Foreskin keratinocyte (primary cell): ENCODE measurements at places on chromosomes 16 and 17. TPM values are rescaled to one million over a fixed set of nuclear protein-coding genes. Genes with fewer than 3 reads are reported as not detected.

- no peak for DNase-seq
Measured at GRCh38 chr16:85561248-85562092, 51.7 kb upstream of the GSE1 start.

USP43 gene
- total RNA-seq, result 6.0 and 8.3 TPM in 2 replicates

GRCh38 chr16:15572329-15573001 is 70.5 kb downstream of the MARF1 start:
- DNase-seq, result no peak

DNA sequence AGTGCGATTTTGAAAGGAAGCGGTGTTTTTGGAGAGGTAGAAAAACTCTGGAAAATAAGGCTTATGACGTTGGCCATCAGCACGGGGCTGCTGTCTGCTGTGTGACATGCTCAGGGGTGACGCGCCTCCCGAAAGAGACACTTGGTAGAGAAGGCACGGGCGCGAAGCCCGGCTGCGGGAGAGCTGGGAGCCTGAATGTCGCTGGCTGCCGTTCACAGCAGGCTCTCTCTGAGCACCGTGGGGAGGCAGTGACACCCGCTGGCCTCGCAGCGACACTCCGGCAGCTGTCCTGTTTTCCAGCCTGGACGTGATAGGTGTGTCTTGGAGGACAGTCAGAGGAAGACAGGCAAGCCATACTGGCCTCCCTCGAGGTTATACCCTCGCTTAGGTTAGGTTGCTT is 759.1 kb upstream of the RBFOX1 start:
- DNase-seq, result no peak

DNA sequence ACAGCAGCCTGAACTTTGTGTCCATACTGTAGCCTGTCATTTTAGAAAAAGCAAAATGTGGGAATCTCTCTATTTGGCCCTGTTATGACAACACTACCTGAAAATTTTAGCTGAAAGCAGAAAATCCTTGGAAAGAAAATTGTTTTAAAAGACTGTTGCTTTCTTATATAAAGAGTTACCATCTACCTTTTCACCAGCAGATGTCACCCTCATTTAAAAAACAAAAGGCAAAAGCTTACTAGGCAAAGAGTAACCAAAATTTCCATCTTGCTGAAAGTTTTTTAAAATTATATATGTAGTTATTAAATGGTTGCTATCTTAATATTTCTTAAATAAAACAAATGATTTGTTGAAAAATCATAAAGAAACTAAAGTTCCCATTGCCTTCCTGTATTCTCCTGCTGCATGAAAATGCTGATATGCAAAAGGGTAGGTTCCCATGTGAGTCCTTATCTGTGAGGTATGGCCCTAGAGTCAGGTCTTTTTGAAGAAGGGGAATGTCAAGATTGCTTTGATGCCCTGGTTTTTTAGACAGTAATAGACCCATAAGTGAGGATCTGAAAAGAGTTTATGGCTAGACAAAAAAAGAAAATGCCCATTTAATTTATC is 61.0 kb downstream of the TNRC6C start:
- no peak for DNase-seq

DNA sequence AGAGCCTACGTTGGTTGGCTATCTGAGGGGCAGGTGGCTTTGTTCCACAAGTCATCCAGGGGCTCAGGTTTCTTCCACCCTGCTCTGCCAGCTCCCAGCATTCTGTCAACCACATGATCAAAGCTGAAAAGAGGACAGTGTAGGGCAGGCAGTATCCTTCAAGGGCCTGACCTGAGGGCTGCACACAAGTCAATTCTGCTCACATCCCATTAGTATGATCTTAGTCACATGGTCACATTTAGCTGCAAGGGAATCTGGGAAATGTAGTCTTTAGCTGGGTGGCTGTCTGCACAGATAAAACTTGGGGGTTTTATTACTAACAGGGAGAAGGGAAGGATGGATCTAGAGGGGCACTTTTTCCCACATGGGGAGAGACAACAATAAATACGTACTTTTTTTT is 97.3 kb downstream of the SALL1 start:
- no peak for DNase-seq

DNA sequence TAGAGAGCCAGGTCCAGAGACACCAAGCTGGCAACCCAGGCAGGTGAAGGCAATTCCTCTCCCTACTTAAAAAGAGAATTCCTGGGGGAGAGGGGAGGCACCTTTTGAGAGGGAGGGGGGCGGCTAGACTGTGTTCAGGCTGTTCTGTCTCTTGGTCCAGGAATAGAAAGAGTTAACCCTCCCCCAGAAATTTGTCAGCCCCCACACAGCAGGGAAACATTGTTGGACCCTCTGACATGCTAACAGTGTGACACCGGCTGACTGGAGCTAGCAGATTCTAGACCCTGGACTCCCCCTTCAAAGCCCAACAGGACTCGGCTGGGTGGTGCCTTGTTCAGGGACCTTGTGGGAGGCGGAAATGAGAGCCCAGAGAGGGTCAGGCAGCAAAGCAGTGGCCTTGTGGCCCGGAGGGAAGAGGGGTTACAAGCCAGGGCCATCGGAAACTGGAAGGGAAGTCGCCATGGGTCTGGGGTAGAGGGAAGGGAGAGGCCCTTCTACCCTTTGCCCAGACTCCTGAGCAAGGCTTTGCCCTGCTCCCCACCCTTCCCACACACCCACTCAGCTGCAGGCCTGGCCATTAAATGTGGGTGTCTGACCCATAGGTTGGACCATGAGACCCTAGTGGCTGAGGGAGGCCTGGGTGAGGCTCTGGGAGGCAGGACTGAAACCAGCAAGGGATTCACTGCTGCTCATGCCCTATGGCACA is 44.6 kb downstream of the RAI1 start:
- no peak for DNase-seq

DNA sequence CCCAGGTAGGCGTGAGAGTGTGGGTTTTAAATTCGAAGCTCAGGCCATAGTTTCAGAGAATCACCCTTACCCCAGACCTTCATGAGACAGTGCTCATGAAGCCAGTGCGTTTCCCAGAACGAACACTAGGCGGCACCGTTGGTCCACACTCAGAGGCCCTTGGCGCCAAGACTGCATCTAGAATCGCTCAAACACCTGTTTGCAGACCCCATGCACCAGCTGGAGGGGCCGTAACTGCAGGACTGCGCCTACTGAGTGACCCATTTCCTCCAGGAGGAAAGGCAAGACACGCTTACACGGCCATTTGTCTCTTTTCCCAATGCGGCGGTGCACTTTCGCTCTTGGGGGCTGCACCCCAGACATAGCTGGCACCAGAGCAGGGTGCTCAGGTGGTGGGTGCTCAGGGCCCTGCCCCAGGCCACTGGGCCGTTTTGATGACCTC is 34.0 kb downstream of the ADGRG5 start:
- peak; percentile 32 for DNase-seq

DNA sequence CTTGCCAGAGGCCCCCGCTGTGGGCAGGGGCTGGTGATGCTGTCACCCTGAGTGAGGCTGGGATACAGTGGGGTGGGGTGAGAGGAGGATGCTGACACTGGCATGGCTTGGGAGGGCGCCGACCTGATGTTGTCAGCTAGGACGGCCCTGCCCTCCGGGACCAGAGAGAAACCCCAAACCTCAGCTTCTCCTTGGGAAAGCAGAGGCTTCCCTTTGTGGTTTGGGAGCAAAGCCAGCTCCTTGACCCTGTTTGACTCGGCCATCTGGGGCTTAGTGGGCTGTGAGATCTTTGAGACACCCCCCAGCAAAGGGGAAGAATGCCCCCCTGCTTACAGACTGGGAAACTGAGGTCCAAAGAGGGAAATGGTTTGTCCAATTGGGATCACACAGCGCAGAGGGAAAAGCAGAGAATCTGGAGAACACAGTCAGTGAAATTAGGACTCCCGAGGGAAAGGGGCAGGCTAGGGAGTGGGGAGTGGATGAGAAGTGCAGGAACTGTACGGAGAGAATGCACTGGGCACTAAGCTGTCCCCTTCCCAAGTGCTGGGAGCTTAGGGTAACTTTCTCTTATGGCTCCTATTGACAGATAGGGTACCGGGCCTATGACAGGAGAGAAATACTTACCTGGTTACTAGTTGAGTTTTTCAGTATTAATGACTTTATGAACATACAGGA is 40.7 kb upstream of the DLX4 start:
- no peak for DNase-seq

SPNS2 gene
- total RNA-seq, result 0.31 and 0.35 TPM in 2 replicates

CNGB1 gene
- 0.14 and 0.25 TPM in 2 replicates for total RNA-seq

DNA sequence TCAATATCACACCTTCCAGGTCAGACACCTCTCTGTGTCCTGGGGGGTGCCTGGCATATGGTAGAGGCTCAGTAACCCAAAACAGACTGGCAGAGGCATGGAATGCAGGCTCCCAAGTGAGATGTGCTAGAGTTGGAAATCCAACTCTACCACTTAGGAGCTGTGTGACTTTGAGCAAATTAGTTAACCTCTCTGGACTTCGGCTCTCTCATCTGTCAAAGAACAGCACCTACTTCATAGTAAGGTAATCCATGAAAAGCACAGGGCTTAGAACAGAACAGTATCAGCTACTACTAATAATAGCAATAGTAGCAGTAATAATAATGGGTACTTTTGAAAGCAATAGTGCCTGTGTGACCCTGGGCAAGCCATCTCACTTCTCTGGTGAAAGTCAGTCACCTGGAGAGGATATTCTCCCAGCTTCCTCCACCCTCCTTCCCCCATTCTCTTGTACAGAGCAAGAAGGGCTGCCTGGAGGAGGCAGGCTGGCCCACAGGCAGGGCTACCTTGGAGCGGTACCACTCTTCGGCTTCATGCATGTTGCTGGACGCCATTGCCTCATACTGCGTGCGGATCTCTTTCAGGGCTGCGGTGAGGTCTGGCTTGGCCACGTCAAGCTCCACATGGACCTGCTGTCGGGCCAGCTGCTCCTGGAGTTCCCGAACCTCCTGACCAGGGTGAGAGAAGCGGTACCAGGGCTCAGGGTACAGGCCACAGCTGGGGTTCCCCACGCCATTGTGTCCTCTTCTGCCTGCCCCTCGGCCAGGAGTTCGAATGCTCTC is 2.3 kb downstream of the GFAP start:
- DNase-seq, result no peak

TP53TG3D gene
- not detected in 2 replicates for total RNA-seq

CACNG1 gene
- not detected in 2 replicates for total RNA-seq

GRCh38 chr17:30005709-30006320 is 64.4 kb downstream of the EFCAB5 start:
- DNase-seq, result peak; percentile 29

DNA sequence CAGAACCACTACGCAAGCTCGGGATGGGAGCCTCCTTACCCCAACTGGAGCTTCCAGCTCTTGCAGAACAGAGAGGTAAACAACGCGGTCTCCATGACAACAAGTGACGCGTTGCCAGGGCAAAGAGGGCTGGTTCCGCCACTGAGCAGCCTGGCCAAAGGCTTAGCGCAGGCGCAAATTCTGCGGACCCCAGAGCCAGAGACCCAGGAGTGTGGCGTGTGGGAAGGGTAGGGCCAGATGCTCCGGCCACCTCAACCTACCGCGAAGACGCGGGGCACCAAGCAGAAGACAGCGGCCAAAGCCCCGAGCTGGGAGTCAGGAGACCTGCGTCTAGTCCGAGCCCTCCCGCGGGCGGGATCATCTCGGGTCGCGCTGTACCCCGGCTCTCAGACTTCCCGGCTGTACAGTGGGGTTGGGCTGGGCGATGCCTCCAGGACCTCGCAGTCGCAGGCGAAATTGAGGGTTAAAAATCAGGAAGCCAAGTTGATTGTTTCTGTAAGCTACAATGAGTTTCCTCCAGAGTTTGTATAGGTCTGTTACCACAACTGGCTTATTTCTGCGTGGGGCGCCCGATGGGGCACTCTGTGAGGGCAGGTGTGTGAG is at the start of gene TEKT1:
Gene TEKT1, minus strand, starts transcription at position 69 of the 603 bp plus-strand sequence. CDS start 1,353 bp downstream, outside the sequence.
- DNase-seq, result peak; percentile 23

DNA sequence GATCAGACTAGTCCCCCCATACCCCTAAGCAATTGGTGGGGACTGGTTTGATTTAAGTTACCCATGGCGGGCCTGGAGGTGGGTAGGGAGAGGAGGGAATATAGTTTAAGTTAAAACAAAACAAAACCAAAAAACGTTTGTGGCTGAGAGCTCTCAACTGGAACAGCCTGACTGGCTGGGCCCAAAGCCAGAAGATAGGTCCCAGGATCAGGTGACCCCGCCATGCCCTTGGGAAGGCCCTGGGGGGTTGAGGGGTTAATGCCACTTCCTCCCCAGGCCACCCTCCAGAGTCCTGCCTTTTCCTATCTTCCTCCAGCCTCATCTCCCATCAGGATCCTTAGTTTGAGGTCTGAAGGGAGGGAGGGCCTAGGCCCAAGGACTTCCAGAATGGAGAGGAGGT is 82.3 kb upstream of the LHX1 start:
- DNase-seq, result no peak

- DNase-seq, result no peak
Measured at GRCh38 chr16:76654088-76654820, 377.1 kb downstream of the CNTNAP4 start.

- no peak for DNase-seq
Measured at GRCh38 chr17:56773124-56773523, 60.6 kb downstream of the C17orf67 start.

GRCh38 chr16:68069511-68070248 is 15.5 kb upstream of the NFATC3 start:
- DNase-seq, result no peak

SLC38A8 gene
- not detected in 2 replicates for total RNA-seq

- DNase-seq, result no peak
Measured at GRCh38 chr16:3045758-3046640, at the start of gene MMP25. Gene MMP25 (plus strand): TSS chr16:3046561. CDS start chr16:3046918, 357 bp downstream.
